ENCODE measurements at places on chromosomes 11 and 22.
A peak's percentile ranks its signal among the peaks of the same experiment; 100 is the strongest.

DNA sequence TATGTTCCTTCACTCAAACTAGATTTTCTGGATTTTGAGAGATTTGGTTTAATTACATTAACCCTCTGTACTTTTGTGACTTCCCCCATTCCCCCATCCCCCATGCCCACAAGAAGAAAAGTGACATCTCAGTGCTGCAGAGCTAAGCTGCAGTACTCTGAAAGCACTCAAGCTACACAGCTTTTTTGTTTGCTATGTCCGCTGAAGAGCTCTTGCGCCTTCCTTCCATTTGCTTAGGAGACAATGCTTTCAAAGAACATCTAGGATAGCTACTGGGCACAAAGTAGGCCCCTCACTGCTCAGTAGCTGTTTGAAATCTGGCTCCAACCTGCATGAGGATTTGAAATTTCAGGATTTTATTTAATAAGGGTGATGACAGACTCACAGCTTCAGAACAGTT lies 69.7 kb downstream of the SLC17A6 start:
- DNase-seq = no peak

DNA sequence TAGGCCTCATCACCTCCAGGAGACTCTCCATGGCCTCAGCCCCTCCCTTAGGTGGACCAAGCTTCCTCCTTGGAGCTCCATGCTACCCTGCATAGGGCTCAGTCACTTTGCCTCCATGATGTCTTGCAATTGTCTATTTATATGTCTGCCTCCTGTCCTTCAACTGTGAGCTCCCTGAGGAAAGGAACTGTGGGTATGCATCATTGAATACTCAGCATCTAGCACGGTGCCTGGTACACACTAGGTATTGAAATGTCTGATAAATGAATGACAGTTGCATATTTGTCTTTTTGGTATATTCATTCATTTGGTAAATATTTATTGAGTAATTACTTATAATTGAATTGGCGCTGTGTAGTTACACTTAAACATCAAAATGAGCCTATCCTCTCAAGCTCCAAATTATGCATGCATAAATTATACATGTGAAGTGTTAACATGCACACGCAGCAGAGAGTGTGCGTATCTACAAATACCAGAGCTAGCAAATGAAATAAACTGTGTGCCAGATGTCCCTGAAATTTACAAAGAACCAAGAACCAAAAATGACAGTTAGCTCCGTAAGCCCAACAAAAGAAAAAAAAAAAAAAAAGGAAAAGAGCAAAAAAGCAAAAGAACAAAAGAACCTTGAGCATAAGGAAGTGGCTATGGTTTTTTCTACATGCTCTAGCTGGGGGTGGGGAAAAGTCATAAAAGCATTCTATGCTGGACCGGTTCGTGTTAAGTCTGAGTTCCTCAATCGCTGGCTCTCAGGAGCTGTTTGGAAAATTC lies 25.2 kb downstream of the GRAP2 start:
- peak; percentile 35 for DNase-seq

- no peak for DNase-seq
These were observed 760 bp downstream of the ZNRF3 start for GRCh38 chr22:28883917-28884746.

GRCh38 chr11:65593518-65594414 lies 1.8 kb downstream of the KCNK7 start:
- DNase-seq = no peak

DNA sequence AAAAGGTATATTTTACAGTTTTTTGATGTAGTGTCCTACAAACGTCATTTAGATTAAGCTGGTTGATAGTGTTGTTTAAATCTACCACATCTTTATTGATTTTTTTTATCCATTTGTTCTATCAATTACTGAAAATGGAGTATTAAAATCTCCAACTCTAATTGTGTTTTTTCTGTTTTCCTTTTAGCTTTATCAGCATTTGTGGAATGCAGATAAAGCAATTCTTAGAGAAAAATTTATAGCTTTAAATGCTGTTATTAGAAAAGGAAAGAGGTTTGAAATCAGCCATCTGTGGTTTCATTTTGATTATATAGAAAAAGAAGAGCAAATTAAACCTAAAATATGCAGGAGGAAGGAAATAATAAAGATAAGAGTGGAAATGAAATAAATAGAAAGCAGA lies 39.4 kb upstream of the CBX6 start:
- DNase-seq = no peak

Measured in NCI-H774 (cell line).